Umbilical cord (tissue), 2 donors: ENCODE measurements at places on chromosomes 2 and 18. TPM values are rescaled to one million over a fixed set of nuclear protein-coding genes. Genes with fewer than 3 reads are reported as not detected.

DNA sequence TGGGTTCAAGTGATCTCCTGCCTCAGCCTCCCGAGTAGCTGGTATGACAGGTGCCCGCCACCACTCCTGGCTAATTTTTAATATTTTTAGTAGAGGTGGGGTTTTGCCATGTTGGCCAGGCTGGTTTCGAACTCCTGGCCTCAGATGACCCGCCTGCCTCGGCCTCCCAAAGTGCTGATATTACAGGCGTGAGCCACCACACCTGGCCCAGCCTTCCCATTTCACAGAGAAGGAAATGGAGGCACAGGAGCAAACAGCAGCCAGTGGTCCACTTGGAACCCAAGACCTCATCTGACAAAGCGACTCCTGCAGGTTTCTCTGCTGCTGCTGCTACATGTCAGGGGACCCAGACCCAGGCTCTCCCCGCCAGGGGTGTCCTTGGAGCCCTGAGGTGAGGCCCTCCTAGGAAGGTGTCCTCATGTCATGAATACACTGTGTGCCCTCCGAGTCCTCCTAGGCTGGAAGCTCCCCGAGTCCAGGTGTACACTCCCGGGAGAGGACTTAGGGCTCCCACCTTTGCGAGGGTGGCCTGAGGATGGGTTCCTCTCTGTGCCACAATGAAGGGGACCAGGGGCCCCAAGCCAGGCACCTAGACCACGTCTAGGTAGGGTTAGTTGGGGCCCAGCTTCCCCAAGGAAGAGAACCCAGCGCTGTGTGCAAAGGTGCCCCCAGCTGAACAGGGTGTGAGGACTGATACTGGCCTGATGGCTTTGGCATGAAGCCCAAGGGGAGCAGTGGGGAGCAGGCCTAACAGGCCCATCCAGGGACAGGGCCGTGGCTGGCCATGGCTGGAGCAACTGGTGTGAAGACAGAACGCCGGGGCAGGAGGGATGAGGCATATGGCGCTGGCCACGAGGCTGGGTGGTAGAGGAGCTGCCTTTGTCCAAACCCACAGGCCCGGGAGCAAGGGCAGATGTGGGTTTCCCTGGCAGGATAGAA is 56.1 kb downstream of the HS6ST1 start:
- no peak for DNase-seq

LAMA3 gene
- 50.6 TPM for total RNA-seq

DNA sequence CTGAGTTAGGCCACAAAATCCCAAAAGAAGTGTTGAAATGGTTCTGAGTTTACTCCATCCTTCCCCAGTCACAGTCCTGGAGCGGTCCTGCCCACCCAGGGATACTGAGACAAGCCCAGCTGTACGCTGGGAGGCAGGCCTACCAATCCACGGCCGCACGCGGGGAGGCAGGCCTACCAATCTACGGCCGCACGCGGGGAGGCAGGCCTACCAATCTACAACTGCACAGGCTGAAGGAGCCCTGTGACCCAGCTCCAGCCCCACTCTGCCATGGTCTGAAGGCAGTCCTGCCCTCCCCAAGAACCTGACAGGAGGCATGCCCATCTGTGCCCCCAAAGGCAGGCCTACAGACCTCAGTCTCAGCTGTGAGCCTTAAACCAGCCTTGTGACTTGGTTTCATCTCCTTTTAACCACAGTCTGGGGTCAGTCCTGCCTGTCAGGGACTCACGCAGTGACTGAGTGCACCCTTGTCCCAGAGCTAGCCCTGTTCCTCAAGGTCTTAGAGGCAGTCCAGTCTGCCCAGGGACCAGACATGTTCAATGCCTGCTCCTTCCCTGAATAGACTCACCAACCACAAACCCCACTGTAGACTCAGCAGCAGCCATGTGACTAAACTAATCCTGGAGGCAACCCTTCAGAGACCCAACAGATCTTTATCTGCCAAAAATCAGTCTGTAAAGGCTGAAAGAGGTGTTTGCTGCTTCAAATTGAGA is 36.8 kb downstream of the GPC1 start:
- DNase-seq: no peak

DNA sequence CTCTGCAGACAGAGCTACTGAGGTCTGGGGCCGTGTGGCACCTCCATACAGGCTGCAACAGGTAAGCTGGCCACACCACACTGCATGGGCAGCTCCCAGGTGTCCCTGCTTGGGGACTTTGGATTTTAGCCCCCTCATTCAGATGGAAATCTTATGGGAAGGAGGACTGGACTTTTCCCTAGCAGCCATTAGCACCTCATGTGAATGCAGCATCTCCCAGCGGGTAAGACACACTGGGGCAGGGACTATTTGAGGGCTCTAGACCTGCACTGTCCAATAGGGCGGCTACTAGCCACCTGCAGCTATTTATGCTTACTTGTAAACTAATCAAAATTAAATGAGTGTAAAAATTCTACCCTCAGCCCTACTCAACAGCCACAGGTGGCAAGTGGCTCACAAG is 34.2 kb upstream of the GLI2 start:
- DNase-seq: no peak
